ENCODE measurements at places on chromosomes 4 and X.

DNA sequence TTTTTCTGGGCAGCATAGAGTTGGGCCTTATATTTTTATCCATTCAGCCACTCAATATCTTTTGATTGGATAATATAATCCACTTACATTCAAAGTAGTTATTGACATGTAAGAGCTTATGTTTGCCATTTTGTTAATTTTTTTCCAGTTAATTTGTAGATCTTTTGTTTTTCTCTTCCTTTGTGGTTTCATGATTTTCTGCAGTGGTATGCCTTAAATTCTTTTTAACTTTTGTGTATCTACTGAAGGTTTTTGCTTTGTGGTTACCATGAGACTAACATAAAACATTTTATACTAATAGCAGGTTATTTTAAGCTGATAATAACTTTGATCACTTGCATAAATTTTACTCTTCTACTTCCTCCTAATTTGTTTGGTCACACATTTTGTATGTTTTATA, 140.8 kb upstream of the GATB start:
- no peak for DNase-seq

- DNase-seq, result peak; percentile 56
These were observed 200.2 kb downstream of the CLCN4 start for GRCh38 chrX:10356979-10357378.

GRCh38 chrX:9765072-9765736, 443 bp downstream of the GPR143 start:
- no peak for DNase-seq

GRCh38 chr4:29151584-29151983, 1568.6 kb upstream of the PCDH7 start:
- DNase-seq, result no peak

GRCh38 chr4:86916392-86916791, 18.4 kb upstream of the AFF1 start:
- no peak for DNase-seq

DNA sequence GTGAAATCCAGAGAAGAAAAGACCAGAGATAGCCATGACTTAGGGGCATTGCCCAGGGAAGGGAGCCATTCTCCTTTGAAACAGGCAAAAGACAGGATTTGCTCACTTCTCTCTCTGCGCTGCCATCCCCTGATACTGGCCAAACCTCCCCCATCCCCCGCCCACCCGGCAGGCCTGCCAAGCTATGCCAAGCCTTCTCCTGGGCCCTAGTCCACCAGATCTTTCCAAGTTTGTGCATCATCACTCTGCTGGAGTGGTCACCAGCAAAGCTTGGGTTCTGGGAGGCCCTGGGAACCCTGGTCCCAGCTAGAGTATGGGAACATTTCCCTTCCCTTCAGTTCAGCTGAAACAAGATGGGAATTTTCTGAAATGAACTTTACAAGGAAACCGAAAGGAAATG, 18.4 kb downstream of the EFNB1 start:
- DNase-seq, result no peak

- DNase-seq, result no peak
These were observed 172.7 kb upstream of the HCCS start for GRCh38 chrX:10938365-10938923.

DNA sequence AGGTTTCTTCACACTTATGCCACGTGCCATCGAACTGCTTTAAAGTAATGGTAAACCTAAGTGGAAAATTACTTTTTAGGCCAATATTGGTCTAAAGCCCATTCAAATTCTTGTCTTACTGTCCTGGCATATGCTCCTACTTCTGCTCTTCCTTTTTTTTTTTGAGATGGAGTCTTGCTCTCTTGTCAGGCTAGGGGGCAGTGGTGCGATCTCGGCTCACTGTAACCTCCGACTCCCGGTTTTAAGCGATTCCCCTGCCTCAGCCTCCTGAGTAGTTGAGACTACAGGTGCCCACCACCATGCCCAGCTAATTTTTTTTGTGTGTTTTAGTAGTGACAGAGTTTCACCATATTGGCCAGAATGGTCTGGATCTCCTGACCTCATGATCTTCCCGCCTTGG, 129.0 kb upstream of the TECRL start:
- no peak for DNase-seq

GRCh38 chr4:85994576-85994975, 365.3 kb downstream of the MAPK10 start:
- DNase-seq, result no peak

DNA sequence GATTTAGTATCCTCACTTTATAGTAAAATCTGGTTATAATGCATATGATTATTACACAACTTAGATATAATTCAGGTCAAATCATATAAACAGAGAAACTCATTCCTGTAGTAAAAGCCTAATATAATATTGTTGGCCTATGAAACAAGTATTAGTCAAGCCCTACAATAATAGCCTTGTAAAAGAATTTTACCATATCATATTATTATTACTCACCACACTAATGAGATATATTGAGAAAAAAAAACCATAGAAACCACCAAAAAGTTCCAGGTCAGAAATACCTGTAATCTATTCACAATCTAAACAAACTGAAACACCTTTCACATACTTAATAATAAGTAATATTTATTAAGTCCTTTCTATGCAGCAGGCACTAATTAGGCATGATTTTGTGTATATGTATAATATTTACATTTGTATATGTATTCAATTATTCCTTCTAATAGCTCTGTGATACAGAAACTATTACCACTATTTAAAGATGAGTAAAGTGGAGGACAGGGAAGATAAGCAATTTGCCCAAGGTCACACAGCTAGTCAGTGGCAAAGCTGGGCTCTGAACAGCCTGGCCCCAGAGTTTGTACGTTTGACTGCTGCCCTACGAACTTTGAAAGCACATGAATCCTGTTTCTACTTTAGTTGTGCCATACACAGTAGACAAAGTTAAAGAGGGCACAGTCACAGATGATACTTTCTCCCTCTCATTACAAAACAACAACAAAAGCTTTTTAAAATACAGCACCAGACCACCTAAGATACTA, 9.0 kb downstream of the ZNF827 start:
- DNase-seq, result no peak

DNA sequence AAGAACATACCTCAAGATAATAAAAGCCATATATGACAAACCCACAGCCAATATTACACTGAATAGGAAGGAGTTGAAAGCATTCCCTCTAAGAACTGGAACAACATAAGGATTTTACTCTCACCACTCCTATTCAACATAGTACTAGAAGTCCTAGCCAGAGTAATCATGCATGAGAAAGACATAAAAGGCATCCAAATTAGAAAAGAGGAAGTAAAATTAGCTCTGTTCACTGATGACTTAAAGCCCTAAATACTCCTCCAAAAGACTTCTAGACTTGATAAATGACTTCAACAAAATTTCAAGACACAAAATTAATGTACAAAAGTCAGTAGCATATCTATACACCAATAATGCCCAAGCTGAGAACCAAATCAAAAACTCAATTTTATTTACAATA, 235.7 kb downstream of the NKX6-1 start:
- no peak for DNase-seq

- no peak for DNase-seq
These were observed 89.1 kb upstream of the KLHL13 start for GRCh38 chrX:118205421-118206395.

GRCh38 chr4:2300431-2301224, 38.7 kb upstream of the MXD4 start:
- DNase-seq, result no peak

DNA sequence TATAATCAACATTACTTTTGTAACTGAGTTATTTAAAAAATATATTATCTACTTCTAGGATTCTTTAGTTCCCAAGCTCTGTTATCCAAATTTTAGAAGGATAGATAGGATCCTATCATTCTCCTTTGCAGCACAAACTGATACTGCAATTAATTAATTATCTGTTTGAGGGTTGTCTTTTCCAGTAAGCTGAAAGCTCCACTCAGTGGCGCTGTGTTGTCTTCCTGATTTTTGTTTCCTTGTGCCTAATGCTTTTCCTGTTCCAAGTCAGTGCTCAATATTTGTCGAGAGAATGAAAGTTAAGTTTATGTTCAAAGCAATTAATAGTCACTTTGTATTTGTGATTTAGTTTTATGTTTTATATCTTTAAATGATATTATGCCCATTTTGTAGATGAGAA, 107.4 kb upstream of the ANK2 start:
- no peak for DNase-seq

- no peak for DNase-seq
These were observed 58.4 kb downstream of the CFAP299 start for GRCh38 chr4:80393970-80394250.

DNA sequence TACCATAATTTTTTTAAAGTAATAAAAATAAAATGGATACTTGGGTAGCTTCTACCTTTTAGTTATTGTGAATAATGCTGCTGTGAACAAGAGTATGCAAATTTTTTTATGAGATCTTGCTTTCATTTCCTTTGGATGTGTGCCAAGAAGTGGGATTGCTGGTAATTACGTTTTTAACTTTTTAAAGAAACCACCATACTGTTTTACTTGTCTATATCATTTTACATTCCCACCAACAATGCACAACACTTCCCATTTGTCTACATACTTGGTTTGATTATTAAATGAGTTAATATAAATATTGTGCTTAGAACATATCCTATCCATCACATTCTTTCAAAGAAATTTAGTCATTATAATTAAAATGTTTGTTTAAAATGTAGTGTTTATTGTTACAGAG, 3.9 kb upstream of the SULT1B1 start:
- no peak for DNase-seq

DNA sequence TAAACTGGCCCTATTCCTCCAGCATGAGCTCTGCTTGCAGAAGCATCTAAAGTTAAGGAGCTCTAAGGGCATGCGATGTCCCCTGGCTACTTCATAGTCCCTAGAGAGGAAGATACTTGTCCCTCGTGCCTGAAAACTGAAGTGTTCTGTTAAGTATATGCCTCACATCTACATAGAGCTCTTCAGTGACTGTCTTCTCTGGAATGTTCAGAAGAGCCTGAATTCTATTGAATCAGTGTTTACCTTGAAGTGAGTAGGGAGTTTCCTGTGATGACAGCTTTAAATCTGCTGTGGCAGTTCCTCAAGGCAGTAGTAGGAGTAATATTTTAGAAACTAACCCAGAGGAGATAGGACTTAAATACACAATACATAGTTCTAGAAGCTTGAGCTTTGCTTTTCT, 111.2 kb downstream of the ZNF518B start:
- DNase-seq, result no peak

DNA sequence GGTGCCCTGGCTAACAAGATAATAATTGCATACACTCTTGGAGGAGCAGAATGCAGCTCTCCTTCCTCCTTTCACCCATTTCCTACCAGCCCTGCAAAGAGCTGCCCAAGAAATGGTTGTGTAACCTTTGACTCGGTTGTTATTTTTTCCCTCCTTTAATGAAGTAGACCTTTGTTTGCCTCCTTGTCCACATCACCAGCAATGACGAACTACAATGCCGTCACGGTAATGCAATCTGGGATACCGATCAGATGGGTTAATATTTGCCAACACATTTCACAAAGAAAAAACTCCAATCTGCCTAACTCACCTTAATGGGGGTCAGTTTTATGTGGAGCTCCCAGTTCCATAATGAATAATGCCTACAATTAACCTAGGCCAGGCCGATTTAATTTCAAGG, 32.0 kb downstream of the GPRIN3 start:
- DNase-seq, result no peak

- peak; percentile 38 for DNase-seq
These were observed 34.6 kb downstream of the SEPTIN11 start for GRCh38 chr4:76984127-76984526.

- no peak for DNase-seq
These were observed 34.0 kb upstream of the PLAC1 start for GRCh38 chrX:134692233-134692632.

GRCh38 chr4:146835096-146835495, 110.6 kb downstream of the TTC29 start:
- no peak for DNase-seq

- no peak for DNase-seq
These were observed 66.1 kb upstream of the FRG1 start for GRCh38 chr4:189874591-189874990.

DNA sequence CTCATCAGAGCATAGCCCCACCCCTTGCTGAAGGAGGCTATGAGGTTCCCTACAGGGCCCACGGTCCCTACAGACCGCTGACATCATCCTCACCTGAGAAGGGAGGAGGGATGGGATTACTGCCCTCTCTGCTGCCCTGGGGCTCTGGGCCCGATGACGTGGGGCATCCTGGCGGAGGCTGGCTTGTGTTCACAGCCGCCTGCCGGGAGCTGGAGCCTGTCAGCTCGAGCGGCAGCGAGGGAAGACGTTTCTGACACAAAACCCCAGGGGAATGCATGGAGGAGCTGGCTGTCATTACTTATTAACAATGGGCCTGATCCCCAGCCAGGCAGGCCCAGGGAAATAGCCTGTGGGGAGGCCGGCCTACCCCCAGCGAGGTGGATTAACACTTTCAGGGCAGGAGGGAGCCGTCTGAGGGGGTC, 106.6 kb upstream of the ATP6AP2 start:
- DNase-seq, result no peak

GRCh38 chrX:38277802-38278201, 49.5 kb downstream of the RPGR start:
- no peak for DNase-seq

DNA sequence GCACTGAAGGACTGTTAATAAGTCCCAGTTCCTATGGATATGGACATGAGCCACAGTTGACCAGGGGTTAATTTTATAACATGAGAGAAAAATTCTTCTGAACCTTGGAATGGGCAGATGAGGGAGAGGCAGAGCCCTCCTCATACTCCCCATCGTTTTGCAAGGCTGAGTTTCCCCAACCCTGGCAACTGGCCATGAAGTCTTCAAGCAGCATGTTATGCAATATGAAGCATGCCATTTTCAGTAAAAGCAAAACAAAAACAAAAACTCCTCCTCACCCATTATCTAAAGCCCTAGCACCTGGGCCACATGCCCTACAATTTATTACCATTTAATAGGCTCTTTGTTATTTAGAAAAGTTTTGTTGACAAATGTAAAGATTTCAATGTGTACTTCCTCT, 64.5 kb downstream of the GPC4 start:
- DNase-seq, result no peak

DNA sequence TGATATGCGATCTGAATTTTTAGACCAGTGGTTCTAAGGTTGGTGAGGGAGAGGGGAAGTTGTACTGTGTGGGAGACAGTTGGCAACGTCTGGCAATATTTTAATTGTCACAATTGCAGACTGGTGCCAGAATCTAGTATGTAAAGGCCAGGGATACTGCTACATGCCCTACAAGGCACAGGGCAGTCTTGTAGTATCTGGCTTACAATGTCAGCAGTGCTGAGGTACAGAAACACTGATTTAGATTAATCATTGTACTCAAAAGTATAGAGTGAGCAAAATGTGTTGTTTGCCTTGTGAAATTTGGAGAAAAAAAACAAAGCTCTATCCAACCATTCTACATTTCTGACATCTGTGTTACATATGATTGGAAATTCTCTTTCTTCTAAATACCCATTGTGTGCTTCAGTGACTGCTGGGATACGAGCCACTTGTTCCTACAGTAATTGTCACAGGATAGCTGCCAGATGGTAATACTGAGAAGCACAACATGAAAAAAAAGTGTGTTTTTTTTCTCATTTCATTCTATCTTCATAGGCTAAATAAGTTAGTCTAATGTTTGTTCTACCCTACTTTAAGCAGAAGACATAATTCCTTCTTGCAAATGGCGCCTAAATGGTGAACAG, 526.7 kb upstream of the AGA start:
- DNase-seq, result no peak
